ENCODE measurements at places on chromosomes 16 and 17.

GRCh38 chr16:49578435-49579024 is 204.9 kb downstream of the C16orf78 start:
- DNase-seq = no peak

- DNase-seq = no peak
Observed at GRCh38 chr16:60107871-60108270, 1373.8 kb upstream of the GOT2 start.

DNA sequence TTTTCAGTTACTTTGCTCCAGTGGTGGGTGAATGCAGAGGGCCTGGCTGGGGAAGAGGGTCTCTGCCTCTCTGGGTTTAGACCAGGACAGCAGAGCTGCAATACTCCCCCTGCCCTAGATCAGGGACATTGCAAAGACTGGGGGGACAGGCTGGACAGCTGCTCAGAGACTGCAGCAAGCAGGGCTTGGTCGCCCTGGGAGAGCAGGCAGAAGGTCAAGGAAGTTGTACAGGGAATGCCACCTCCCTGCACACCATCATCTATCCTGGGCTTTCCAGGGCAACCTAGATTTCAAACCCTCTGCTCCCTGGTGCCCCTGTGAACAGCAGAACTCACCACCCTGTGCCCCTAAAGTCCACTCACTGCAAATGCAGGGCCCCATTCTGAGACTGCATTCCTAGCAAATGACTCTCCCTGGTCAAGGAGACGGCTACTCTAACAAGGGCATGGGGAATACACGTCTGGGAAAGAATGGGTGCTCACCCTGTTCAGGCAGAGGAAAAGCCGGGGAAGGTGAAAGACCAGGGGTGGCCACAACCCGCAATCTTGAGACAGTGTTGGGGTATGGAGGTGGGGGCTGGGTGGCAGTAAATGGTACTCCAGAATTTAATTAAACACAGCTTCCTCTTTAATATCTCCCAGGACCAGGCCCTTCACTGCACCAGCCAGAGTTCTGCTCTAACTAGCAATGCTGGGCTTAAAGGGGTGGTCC is 1.0 kb downstream of the KIFC3 start:
- no peak for DNase-seq

DNA sequence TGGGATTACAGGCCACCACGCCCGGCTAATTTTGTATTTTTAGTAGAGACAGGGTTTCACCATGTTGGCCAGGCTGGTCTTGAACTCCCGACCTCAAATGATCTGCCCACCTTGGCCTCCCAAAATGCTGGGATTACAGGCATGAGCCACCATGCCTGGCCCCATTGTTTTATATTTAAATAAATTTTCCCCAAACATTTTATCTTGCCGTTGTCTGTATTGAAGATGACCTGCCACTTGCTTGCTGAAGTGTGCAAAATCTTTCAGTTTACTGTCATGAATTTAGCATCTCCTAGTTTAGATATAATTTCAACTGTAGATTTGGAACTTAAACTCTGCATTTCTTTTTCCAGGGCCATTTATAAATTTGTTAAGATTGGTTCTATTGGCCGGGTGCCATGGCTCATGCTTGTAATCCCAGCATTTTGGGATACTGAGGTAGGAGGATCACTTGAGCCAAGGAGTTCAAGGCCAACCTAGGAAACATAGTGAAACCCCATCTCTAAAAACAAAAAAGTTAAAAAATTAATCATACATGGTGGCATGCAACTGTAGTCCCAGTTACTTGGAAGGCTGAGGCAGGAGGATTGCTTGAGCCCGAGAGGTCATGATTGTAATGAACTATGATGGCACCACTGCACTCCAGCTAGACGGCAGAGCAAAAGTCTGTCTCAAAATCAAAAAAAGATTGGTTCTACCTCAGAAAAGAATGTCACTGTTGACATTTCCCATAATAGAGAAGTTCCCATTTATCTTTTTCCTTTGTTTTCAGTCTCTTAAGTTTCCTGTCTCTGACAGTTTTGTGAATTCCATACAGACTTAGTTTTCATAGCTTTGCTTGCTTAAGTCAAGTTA is 84.4 kb downstream of the VMP1 start:
- DNase-seq = no peak

- DNase-seq = no peak
Observed at GRCh38 chr17:71970312-71970711, 150.5 kb upstream of the SOX9 start.

DNA sequence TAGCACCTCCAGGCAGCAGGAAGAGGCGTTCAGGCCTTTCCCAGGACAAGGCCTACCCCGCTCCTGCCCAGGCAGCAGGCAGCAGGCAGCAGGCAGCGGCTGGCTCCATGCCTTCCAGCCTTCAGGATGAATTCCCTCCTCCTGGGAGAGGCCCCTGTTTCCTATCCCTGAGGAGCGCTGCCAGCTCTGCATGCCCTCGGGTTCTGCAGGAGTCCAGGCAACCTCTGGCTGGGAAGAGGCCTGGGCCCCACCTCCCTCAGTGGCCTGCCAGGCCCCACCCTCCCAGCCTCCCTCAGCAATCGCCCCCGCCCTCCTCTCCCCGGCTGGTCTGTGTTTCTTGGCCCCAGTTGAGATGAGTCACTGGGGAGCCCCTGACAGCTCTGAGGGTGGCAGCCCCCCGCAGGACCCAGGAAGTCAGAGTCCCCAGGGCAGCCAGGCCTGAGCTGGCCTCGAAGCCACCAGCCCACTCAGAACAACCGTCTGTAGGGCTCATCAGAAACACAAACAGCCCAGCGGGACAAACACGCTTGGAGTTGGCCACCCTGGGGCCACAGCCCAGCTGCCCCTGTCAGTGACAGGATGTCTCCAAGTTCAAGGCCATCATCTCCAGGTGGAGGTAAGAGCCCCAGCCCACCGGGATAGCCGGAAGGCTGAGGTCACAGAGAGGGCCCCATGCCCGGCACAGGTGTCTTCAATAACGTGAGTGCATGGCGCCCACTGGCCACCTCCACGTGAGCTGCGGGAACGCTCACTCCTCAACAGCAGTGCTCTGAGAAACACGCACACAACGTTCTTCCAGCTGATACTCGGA is 39.5 kb upstream of the CIBAR2 start:
- no peak for DNase-seq

- no peak for DNase-seq
Observed at GRCh38 chr16:85865-86264, 7.8 kb downstream of the MPG start.

DNA sequence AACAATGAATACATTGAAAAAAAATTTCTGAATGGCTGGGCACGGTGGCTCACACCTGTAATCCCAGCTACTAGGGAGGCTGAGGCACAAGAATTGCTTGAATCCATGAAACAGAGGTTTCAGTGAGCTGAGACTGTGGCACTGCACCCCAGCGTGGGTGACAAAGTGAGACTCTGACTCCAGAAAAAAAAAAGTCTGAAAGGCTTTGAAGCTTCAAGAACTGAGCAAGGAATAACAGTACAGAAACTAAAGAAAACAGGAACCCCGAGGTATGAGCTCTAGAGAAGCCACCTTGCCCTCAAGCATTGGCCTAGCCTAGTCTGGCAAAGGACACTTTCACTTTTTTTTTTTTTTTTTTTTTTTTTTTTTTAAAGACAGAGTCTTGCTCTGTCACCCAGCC is 45.0 kb downstream of the TEX2 start:
- no peak for DNase-seq

DNA sequence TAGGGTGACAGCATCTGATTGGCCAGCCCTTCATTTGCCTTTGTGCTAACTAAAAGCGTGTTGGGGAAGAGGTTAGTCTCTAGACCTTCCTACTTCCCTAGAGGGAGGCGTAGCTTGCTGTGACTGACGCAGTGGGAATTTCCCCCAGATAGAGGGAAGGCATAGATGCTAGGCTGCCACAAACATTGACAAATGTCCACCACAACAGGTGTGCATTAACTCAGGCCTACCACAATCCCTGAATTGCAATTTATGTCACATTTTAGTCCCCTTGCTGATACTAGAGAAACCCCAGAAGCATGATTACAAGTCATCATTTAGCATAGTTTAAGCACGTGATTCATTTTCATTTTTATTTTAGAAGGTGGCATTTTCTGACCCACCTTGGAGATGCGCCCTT is 76.3 kb upstream of the WSB1 start:
- no peak for DNase-seq

DNA sequence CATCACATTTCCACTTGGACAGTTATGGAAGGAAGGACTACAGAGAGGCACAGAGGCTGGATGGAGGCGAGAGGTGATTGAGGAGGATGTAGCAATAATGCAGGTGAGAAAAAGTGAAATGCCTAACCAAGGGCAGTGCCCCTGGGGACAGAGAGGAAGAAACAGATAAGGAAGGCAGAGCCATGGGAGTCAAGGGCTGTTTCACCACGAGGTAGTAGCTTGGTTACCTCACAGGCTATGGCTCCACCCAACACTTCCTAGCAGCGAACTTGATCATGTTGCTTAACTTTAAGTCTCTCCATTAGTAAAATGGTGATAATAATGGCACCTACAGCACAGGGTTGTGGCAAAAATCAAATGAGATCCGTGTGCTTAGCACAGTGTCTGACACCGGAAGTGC is 83.9 kb downstream of the YPEL2 start:
- DNase-seq = no peak

- no peak for DNase-seq
Observed at GRCh38 chr16:1613728-1614455, 1.7 kb downstream of the CRAMP1 start.

DNA sequence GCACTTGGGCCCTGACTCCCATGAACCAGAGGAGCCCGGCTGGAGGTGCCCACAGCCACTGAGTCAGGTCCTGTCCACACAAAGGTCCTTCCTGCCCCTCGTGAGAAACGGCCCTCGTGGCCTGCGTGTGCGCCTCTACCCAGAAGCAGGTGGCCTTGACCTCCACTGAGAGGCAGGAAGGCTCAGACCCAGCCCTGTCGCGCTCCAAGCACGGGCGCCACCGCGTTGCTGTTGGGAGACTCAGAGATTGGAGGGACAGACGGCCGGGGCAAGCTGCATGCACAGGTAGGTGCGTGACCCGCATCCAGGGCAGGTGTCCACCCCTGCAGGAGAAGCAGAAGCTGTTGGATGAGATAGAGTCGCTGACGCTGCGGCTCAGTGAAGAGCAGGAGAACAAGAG is 8.1 kb upstream of the CAPN15 start:
- no peak for DNase-seq

- no peak for DNase-seq
Observed at GRCh38 chr16:83233153-83233552, 574.6 kb upstream of the HSBP1 start.

GRCh38 chr16:12681653-12682052 is 122.0 kb downstream of the CPPED1 start:
- DNase-seq = no peak

All from activated T-cell treated with anti-CD3 and anti-CD28 coated beads for 4 hours (primary cell).